ENCODE measurements at places on chromosomes 7 and 10.

DNA sequence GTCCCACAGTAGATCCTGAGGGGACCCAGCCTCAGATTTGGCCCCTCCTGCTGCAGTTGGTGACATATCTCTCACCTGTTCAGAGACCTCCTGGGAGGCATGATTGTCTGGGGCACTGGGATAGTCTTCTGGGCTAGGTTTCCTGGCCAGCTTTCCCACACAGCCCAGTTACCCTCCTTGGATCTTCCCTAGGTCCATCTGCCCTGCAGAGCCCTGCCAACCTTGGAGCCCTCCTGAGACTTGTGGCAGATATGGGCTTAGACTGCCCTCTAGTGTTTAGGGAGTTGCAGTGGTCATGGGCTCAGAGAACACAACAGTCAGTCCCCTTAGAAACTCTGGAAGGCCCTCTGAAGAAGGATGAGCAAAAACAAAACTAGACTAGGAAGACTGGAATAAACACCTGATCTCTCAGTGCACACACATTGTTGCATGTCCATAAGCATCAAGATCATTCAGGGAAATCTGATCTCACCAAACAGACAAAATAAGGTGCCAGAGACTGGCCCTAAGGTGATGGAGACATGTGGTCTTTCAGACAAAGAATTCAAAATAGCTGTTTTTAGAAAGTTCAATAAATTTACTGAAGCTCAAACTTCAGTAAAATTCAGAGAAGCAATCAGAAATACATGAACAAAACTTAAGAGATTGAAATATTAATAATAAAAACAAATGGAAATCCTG, 324.6 kb downstream of the ATRNL1 start:
- DNase-seq, result peak; percentile 46

GRCh38 chr10:24720096-24720495, 3.6 kb downstream of the ARHGAP21 start:
- no peak for DNase-seq

- no peak for DNase-seq
Measured at GRCh38 chr7:44540592-44541027, 520 bp downstream of the NPC1L1 start.

GRCh38 chr7:54858008-54858692, 99.1 kb upstream of the SEC61G start:
- DNase-seq, result peak; percentile 96

Measured in bronchial epithelial cell (primary cell).